DMS53 (cell line): ENCODE measurements at places on chromosomes 12 and 14.

DNA sequence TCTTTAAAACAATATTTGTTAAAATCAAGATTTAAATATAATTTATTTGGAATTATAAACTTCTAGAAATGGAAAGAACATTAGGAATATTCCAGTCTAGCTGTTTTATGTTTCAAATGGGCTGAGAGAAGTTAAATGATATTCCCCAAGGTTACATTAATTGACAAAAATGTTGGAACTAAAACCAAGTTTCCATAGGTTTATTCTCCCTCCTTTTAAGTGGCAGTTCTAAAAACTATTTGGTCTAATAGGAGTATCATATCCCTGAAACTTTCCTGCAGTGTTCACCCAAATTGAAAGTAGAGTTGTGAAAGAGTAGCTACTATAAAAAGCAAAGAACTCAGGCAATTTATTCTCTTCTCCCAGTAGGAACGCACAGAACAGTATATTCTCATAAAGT, 1185.5 kb downstream of the LRFN5 start:
- no peak for DNase-seq

- no peak for DNase-seq
Measured at GRCh38 chr14:54354096-54354495, 42.7 kb upstream of the CDKN3 start.

- DNase-seq, result no peak
Measured at GRCh38 chr12:19499030-19499429, 59.7 kb downstream of the AEBP2 start.

- no peak for DNase-seq
Measured at GRCh38 chr14:56413721-56414120, 165.9 kb upstream of the TMEM260 start.

GRCh38 chr12:124687174-124687902, 119.9 kb upstream of the NCOR2 start:
- no peak for DNase-seq

DNA sequence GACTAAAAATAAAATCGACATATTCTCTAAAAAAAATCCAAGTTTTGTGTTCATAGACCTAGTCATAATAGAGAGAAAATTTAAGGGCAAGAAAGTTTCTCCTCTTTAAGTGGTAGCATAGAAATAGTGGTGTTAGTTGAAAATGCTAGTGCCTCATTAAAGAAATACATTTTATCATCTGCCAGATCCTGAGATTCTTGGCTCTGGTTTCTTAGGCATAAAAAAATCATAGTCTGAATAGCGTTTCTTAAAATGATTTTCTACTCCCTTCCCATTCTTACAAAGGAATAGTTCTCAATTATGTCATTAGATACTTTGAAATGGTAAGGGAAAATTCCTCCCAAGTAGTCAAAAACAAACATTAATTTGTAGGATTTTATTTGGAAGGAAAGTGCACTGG, 212.8 kb downstream of the NELL2 start:
- DNase-seq, result no peak

- peak; percentile 59 for DNase-seq
Measured at GRCh38 chr12:93733358-93733757, 56.2 kb downstream of the CRADD start.

GRCh38 chr12:85466890-85467289, 186.9 kb downstream of the ALX1 start:
- DNase-seq, result no peak

DNA sequence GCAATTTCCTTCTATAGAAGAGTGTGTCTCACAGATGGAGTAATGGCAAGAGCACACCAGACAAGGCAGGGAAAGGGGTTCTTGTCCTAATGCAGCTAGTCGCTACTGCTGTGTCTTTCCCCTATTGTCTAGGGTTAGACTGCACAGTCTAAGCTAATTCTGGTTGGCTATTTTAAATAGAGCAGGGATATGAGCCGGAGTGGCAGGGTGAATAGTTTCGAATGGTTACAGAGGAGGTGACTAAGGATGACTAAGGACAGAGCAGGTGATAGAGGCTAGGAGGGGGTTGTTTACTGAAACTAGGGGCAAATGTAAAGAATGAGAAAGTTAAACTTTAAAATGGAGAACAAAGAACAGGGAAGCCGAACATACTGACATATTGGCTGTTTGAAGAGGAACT, 25.6 kb upstream of the CPNE8 start:
- DNase-seq, result peak; percentile 84

DNA sequence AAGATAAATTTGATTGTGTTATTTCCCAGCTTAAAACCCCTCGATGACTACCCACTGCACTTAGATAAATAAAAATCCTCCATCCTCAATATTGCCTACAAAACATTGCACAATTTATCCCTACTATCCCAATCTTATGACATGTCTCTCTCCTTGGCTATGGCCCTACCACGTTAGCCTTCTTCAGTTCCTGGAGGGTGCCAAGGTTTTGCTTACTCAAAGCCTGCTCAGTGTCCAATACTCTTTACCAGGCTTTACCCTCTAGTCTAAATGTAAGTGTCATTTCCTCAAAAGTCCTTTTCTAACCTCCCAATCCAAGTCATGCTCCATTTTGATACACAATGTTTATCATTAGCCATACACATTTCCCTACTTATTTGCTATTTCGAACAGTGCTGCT, 35.0 kb upstream of the PPM1A start:
- DNase-seq, result no peak

DNA sequence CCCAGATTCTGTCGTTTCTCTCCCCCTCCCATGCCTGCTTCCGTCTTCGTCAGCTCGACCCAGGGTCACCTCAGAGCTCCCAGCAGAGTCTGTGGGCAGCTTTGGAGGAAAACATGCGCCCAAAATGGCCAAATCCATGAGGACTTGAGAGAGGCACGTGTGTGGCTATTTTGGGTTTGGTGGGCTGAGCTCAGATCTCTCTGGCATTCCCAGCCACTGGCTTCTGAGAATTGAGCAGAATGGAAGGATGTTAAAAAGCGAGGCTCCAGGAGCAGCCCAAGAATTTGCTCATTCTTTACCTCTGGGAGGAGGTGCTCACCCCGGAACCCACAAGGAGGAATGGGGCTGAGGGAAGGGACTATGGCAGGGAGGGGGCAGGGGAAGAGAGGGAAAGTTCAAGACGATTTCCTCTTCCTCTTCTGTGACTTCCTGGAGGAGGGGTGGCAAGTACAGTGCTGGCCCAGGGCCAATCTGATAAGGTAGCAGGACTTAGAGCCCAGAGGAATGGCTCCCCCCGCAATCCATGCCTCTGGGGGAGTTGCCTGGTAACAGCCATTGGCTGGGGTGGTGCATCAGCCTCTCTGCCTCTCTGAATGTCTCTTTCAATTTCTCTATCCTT, 20.1 kb downstream of the TSPAN9 start:
- DNase-seq, result no peak

GRCh38 chr14:32205984-32206383, 2.9 kb upstream of the RNU6-8 start:
- peak; percentile 28 for DNase-seq

DNA sequence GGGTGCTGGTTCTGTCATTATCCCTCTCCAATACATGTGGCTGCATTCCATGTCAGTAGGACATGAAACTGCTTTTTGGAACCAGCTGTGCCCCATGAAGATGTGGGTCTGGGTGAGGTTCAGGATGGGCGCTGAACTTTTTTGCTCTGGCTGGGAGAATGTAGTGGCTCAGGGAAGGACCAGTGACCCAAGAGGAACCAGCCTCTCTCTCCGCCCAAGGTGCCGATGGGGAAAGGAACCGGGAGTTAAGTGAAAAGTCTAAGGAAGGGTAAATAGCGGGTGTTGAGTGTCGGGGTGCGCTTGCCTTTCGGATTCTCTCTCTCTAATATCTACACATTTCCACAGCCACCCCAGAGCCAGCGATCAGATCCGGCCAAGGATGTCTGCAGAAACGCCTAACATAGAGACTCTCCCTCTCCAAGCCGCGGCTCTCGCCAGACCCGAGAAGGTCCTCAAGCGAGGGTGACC, 7.8 kb downstream of the ARHGEF25 start:
- DNase-seq, result no peak

DNA sequence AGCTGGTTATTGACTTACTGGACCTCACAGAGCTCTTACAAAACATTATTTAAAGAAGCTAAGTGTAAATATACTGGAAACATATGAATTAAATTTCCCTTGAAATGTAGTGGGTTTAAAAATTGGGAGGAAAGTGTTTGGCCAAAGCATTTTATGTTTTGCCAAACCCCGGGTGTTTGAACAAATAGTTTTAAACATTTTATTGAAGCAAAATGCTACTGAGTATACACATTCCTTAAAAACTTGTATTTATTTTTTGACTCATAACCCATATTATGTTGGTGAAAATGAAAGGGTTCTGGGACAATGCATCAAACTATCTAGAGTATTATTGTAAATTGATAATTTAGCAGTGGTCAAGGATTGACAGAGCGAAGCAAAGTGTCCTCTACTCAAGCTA, 1048.5 kb downstream of the SLC6A15 start:
- no peak for DNase-seq

DNA sequence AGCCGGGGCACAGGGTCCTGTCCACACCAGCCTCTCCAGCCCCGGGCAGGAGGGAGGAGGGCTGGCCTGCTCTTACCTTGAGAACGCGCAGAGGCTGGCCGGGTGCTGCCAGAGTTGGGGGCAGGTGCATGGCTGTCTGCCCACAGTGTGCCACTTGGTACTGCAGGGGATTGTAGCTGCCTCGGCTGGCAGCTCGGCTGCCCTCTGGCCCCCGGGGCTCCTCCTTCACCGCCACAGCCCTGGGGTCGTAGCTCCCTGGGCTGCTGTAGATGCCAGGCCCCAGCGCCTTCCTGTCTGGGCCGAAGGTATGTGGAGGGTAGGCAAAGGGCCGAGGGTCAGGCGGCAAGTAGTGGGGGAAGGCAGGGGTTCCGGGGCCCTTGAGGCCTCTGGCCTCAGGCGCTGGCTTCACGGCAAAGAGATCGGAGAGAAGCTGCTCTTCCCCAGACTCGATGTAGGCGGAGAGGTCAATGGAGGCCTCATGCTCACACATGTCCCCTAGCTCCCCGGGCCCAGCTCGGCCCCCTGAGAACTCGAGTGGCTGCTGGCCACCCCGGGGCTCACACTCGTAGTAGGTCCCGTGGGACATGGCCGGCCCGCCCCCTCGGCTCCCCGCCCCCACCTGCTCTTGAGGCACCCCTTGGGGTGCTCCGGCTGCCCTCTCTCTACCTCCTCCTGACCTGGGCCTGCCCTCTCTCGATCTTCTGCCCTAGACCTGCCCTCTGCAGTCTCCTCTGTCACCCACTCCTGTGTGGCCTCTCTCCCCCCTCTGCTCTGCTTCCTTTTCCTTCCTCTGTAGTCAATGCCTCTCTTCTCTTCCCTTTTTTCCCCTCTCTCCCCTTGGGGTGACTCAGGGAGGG, at the start of gene CEBPE:
Gene CEBPE, minus strand, starts transcription at position 750 of the 857 bp plus-strand sequence. Its CDS starts 164 bp downstream, at position 586.
- DNase-seq, result no peak

DNA sequence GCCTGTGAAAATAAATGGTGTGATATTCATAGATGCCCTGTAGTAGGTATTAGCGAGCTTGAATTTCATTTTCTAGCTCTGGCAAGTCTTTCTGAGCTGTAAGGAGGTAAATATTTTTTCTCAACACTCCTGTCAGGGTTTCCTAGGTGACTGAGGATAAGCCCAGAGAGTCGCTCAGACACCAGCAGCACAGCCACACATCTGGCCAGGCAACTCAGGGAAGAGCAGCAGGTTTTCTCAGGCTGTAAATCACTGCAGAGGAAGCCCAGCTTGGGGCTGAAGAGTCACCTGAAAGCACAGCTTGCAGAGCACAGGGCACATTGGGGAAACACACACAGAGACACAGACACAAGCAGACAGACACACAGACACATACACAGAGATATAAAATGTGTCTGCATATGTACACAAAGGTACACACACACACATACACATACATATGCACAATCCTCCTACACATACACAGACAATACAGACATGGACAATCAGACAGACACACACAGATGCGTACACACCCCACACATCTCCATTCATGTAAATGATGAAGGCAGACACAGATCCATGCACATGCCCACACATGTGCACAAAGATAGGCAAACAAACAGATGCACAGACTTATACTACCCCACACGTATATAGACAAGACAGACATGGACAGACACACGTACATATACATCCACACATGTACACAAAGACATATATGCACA, 232.0 kb upstream of the TMTC1 start:
- no peak for DNase-seq

GRCh38 chr14:95545515-95546168, 10.8 kb downstream of the GLRX5 start:
- DNase-seq, result peak; percentile 24

DNA sequence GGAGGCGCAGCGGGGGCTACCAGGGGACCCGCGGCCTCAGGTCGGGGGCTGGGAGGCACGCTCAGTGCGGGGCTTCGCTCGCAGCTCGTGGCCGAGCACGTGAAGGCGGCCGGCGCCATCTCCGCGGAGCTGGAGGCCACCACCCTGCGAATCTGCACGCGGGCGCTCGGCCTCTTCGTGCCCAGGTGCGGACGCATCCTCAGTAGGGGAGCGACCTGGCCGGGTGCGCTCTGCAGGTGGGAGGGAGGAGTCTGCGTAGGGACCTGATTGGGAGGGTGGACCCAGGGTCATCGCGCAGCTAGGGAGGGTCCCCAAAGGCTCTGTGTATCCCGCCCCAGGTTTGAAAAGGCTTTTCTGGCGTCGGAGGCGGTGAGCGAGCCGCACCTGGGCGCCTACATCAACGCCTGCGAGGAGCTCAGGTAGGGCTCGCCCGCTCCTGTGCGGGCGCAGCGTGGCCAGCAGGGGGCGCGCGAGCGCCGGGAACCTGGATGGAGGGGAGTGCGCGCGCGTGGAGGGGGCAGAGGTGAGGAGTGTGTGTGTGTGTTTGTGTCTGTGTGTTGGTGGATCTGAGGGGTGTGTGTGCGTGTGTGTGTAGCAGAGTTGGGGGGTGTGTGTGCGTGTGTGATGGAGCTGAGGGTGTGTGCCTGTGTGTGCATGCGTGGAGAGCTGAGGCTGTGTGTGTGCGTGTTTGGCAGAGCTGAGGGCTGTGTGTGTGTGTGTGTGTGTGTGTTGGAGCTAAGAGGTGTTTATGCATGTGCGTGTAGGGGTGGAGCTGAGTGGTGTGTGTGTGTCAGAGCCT, 10.3 kb downstream of the EXOC3L4 start:
- DNase-seq, result peak; percentile 72

DNA sequence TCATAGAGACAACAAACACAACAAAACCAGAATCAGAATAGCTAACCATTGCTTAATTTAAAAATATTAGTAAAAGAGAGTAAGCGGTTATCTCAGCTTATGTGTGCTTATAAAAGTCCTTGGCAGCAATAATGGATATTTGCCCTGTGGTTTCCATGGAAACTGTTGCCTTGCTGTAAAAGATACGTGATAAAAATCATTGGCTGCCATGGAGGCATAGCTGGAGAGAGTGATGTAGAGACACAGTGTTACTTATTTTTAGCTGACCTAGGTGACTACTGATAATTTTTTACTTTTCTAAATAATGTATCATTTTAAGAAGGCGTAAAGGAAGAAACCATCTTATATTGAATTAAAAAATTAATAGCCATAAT, 92.9 kb downstream of the ERC1 start:
- peak; percentile 72 for DNase-seq

- DNase-seq, result no peak
Measured at GRCh38 chr12:7628381-7628961, 37.2 kb downstream of the APOBEC1 start.

- DNase-seq, result no peak
Measured at GRCh38 chr14:103195828-103196615, 72.8 kb downstream of the TNFAIP2 start.

GRCh38 chr12:125573271-125573670, 508.0 kb downstream of the AACS start:
- no peak for DNase-seq

GRCh38 chr12:53224897-53225634, 6.9 kb downstream of the RARG start:
- DNase-seq, result no peak

- no peak for DNase-seq
Measured at GRCh38 chr12:93824514-93825500, 147.6 kb downstream of the CRADD start.

- peak; percentile 63 for DNase-seq
Measured at GRCh38 chr12:130838284-130838950, 633 bp downstream of the STX2 start.

GRCh38 chr12:53777936-53778644, 26.3 kb upstream of the CISTR start:
- DNase-seq, result no peak
